ENCODE measurements at places on chromosomes 4 and X. TPM values are rescaled to one million over a fixed set of nuclear protein-coding genes. Genes with fewer than 3 reads are reported as not detected.

GRCh38 chr4:95092766-95093165 is 335.0 kb downstream of the BMPR1B start:
- no peak for DNase-seq

GRCh38 chr4:153750197-153750817 is 9.5 kb downstream of the RNF175 start:
- DNase-seq, result peak; percentile 64

GRCh38 chr4:26692014-26692726 is 108.3 kb downstream of the TBC1D19 start:
- peak; percentile 25 for DNase-seq

DNA sequence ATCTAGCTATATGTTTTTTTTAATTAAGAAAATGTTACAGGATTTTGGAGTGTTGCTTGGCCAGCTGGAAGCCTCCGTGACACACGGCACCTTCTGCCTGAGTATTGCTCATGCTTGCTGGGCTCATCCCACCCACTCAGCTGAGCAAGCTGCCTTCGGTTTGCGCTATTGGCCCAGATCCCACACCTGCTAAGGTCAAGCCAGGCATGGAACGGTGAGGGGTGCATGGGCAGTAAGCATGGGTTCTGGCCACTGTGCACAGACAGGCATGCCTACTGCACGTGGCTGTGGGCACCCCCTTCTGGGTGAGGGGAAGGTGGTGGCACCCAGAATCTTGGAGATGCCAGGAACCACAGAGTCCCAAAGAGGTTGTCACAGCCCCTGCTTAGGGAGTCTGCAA is 1178.4 kb upstream of the PCDH7 start:
- no peak for DNase-seq

DNA sequence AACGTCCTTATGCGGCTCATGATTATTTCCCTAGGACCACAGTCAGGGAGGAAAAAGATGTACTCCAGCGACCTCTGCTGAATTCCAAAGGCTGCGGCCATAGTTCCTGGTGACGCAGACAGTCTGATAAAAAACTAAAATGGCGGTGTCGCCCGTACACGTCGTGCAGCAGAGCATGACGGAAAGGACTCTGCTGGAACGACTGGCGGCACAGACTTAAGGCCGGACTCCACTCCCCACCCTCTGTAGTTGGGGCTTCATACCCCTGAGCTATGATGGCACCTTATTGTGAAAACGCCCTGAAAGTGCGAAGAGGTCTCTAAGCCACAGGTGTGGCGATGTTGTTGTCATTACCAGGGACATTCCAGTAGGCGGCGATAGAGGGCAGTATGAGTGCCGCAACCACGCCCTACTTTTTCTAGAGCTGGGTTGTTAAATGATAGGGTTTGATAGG is 90.0 kb upstream of the EDA2R start:
- DNase-seq, result peak; percentile 48

DNA sequence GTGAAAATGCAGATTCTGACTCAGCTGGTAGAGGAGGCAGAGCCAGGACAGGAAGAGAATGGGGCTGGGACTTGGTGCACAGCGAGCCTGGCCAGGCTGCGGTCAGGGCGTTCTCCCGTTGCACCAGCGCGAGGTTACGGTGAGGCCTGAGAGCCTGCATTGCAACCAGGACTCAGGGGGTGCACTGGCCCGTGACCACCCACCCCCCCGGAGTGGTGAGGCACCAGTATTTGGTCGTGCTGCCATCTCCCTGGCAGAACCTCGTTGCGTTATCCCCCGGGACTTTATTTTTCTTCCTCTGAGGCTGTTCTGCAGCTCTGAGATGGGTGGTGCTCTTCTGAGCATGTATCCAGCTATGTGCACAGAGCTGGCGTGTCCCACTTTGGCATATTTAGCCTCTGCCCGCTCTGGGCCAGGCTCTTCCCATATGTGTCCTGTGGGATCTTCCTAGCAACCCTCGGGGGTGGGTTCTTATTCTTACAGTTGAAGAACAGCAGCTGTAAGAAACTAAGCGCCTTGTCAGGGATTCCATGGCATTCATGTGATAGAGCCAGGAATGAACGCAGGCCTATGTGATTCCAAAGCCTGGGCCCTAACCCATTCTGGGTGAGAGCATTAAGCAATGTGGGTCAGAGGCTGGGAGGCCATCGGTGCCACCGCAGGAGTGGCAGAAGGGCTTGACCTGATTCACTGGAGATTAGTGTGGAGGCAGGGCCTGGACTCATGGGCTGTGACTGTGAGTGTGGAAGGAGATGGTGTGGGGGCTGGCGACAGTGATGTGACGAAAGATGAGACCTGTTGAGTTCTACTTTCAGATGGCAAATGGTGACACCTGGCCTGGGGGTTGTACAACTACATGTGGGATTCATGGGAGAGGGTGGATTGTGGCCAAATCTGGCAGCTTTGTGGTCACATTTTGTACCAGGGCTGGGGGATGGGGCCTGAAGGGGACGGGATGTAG is 3.1 kb downstream of the TADA2B start:
- DNase-seq, result peak; percentile 45

- peak; percentile 34 for DNase-seq
These were observed at the start of gene MAGED2 for GRCh38 chrX:54807524-54808108. Gene MAGED2 (plus strand): TSS chrX:54807745. CDS start chrX:54809332, 1,587 bp downstream.

- no peak for DNase-seq
These were observed 6.9 kb upstream of the SMIM43 start for GRCh38 chr4:121771869-121772268.

- no peak for DNase-seq
These were observed 22.1 kb upstream of the NDNF start for GRCh38 chr4:121094297-121094966.

GRCh38 chr4:125042041-125042440 is 272.7 kb upstream of the FAT4 start:
- no peak for DNase-seq

GRCh38 chr4:133559987-133560386 is 410.9 kb downstream of the PCDH10 start:
- DNase-seq, result no peak

DNA sequence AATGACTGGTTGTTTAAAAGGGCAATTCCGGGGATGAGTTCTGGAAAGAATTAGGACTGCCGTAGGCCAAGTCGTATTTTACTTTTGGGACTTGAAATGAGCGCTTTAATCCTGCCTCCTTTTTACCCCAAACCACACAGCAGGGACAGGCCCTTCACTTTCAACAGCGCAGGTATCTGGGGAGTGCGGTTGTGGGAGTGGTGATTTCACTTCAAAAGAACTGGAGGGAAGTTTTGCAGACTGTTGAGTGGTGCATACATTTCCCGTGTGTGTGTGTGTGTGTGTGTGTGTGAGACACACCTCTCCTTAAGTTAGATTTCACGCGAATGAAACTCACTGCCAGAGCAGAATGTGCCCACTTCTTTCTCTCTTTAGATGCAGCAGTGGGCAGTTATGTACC is 2.8 kb downstream of the NHS start:
- DNase-seq, result no peak

DNA sequence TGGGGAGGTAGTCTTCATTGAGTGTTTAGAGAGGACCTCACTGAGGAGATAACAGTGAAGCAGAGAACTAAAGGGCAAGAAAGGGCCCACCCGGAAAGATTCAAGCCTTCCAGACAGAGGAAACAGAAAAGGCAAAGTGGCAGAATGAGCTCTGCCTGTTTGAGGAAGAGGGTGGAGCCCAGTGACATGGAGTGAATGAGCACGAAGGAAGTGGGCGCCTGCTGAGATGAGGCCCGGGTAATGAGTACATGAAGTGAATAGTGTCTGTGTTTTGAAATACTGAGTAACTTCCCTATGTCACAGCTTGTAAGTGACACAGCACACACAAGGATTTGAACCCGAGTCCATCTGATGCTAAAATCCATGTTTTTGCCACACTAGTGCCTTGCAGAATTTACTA is 32.5 kb upstream of the TLR2 start:
- DNase-seq, result no peak

DNA sequence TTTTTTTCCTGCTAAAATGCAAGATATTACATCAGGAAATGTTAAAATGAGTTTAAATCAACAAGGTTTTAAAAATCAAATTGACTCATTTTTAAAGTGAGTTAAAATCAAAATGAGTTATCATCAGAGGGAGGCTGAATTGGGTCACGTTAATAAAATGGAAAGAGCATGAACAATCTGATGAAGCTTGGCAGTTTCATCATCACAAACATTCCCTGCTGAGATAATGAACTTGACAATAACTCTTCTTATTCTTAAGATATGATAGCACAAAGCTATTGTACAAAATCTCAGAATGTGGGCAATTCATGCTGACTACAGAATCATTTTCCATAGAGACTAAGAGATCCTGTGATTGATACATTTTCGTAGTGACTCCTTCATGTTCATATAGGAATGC is 1086.7 kb downstream of the STIM2 start:
- DNase-seq, result no peak

DNA sequence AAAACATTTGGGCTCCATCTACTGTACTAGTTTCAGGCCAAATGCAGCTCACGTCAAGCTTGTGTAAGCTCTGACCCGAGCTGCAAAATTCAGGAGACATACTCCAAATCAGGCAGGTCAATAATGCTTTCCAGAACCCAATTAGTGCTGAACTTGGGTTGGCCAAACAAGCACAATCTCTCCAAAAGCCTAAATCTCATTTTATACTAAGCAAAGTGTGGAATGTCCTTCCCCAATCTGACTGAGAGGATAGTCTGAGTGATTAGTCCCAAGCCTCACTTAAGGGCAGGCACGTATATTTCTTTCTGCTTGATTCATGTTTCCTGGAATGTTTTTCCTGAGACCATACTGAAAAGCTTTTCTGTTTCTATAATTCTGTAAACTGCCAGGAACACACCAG is 79.9 kb downstream of the NKX6-1 start:
- DNase-seq, result no peak

- peak; percentile 40 for DNase-seq
These were observed 24.5 kb downstream of the ELF4 start for GRCh38 chrX:130085551-130086446.

GRCh38 chr4:177127658-177128057 is 182.0 kb upstream of the NEIL3 start:
- no peak for DNase-seq

GRCh38 chrX:69314436-69315348 is 149.4 kb upstream of the PJA1 start:
- DNase-seq, result no peak

DNA sequence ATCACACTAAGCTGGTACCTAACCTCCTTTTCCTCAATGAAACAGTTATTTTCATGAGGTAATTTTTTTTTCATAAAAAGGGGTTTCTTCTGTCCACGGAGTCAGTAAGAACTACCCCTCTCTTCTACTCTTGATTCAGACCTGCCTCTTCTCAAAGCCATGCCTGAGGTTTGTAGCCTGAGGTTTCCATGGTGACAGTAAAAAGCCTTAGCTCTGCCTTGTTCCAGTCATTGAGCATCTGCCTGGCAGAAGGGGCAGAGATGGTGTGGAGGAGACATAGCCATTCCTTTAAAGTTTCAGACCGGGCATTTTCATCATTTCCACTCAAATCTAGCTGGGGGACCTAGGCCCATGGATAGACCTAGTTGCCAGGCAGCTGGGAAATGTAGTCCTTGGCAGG is 135.5 kb downstream of the REPS2 start:
- DNase-seq, result no peak

DNA sequence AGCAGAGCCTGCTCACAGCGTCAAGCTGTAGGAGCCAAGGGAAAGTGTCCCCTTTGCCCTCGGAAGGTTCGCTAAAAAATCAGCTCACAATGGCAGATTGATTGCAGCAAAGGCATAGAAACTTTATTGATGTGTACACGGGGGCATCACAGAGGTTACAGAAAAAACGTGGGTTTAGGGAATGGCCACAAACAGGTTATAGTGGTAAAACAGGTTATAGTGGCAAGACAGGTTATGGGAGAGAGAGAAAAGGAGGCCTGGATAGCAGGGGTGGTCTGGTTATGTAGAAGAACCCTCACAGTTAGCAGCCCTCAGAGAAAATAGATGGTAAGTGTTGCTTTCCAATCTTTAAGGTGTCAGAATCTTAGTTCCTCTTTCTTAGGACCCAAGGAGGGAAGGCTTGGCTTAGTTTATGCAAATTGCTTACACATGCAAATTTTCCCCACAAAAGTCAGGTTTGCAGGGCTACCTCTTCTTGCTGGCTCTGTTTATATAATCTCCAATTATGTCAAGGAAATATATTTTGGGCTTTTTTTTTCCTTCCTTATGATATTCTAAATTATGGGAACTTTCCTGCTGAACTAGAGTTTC is 113.7 kb downstream of the BMP15 start:
- no peak for DNase-seq

The STEEP1 gene
- total RNA-seq, result 26.8 TPM

The EGFL6 gene
- total RNA-seq, result 0.32 TPM

The PLA2G12A gene
- total RNA-seq, result 11.7 TPM

The DCLK2 gene
- 13.0 TPM for total RNA-seq
